ENCODE measurements at places on chromosomes 3 and 15. TPM values are rescaled to one million over a fixed set of nuclear protein-coding genes. Genes with fewer than 3 reads are reported as not detected.

DNA sequence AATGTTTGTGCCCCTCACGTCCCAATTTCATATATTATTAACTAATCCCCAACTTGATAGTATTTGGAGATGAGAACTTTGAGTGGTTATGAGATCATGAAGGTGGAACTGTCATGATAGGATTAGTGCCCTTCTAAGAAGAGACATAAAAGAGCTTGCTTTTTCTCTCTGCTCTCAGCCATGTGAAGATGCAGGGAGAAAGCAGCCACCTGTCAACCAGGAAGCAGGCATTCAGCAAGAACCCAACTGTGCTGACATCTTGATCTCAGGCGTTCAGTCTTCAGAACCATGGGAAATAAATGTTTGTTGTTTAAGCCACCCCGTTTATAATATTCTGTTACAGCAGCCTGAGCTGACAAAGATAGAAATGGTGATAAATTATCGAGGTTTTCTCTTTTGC lies 278.7 kb upstream of the KCNMB2 start:
- DNase-seq = no peak

DNA sequence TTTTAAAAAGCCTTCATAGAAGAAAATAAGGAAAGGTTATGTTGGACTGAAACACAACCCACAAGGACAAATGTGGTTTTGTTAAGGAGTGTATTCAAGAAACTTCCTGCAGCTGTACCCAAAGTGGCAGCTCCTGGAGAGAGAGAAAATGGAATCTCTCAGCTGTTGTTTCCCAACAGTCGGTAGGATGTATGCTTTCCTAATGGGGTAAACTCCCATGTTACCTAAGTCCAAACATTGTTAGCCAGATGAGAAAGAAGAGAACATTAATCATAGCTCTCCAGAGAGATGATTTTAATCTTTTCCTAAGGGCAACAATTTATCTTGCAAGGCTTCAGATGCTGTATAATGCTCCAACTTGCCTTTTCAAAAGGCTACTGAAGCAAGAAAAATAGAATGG lies 22.6 kb upstream of the TEX9 start:
- no peak for DNase-seq

- no peak for DNase-seq
Measured at GRCh38 chr15:32688151-32688639, 29.6 kb upstream of the GREM1 start.

DNA sequence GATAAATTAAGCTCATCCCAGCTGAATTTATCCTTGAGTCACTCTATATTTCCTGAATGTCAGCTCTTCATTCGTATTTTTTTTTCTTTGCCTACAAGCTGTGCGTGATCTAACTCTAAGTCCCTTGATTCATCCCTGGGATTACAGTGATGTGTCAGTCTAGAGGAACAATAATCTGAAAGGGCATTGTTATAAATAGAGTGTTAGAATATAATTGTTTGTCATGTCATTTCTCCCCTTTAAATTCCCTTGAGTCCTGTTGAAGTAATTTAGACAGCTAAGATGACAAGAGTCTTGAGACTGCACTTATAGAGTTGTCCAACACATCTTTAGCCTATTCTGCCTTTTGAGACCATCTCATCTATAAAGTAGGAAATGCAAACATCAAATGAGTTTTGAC lies 621.8 kb downstream of the ZIC1 start:
- DNase-seq = no peak

GRCh38 chr3:127747751-127748521 lies 74.4 kb downstream of the MGLL start:
- no peak for DNase-seq

DNA sequence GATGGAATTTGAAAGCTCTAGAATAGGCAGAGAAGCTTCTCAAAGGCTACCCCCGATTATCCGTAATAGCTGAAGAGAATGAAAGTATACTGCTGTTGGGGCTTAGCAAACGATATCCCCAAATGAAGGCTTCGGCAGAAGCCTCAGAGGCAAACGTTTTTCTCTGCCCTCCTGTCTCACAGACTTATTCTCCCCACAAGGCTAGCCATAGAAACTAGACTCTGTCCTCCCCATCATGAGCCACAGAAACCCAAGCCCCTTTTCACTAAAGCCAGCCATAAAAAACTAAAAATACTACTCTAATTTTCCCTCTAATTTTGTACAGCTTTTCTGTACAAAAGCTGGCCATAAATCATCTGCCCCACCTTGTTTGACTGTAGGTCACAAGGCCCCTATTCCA lies 413.4 kb upstream of the CFAP20DC start:
- DNase-seq = no peak

Gene PATL2
- 69.9 TPM for total RNA-seq

GRCh38 chr3:71441217-71441924 lies 142.2 kb downstream of the FOXP1 start:
- DNase-seq = no peak

DNA sequence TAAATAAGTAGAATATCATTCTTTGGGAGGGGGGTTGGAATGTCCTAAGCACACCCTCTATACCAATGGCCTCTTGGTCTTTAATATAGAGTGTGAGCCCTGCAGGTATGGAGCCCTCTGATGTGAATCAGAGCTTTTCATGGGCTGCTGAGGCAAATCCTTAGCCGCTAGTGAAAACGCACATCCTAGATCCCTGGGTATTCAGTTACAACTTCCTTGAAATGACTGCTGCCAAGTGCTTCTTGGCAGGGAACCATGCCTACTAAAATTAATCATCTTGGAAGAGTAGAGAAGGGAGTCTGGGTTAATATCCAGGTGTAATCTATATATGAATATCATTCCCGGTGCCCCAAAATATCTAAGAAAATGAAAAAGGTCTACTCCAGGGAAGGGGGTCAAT lies 109.1 kb downstream of the POLQ start:
- DNase-seq = no peak

Gene PRTG
- total RNA-seq = not detected

Measured in naive thymus-derived CD8-positive, alpha-beta T cell (primary cell).